ENCODE measurements at places on chromosomes 1 and 21. TPM values are rescaled to one million over a fixed set of nuclear protein-coding genes. Genes with fewer than 3 reads are reported as not detected.

Gene CNKSR1
- polyA plus RNA-seq: 4.2 TPM

Gene INSRR
- 0.70 TPM for polyA plus RNA-seq

Gene MFAP2
- 78.6 TPM for polyA plus RNA-seq

Gene HLX
- 14.9 TPM for polyA plus RNA-seq

Gene RIMKLA
- 0.89 TPM for polyA plus RNA-seq

Gene LIN28A
- not detected for polyA plus RNA-seq

Gene CRP
- polyA plus RNA-seq: not detected

Gene PYGO2
- polyA plus RNA-seq: 28.3 TPM

Gene NDUFS2
- 142 TPM for polyA plus RNA-seq

Gene BTF3L4
- 72.2 TPM for polyA plus RNA-seq

Gene HES2
- not detected for polyA plus RNA-seq

Gene HENMT1
- polyA plus RNA-seq: 21.4 TPM

Gene F11R
- polyA plus RNA-seq: 11.4 TPM

Gene LCA5L
- 1.3 TPM for polyA plus RNA-seq

Gene LCE3E
- polyA plus RNA-seq: not detected

Gene OVAAL
- 0.09 TPM for polyA plus RNA-seq

Gene PCSK9
- polyA plus RNA-seq: 3.9 TPM

Gene RPL22
- polyA plus RNA-seq: 687 TPM

Gene CLCA1
- polyA plus RNA-seq: not detected

Gene CD101
- polyA plus RNA-seq: 4.3 TPM

Gene CFHR5
- polyA plus RNA-seq: not detected

Gene ALX3
- polyA plus RNA-seq: not detected

Gene AVPR1B
- polyA plus RNA-seq: 0.24 TPM

Gene CRYAA
- polyA plus RNA-seq: not detected

Gene CXADR
- 0.51 TPM for polyA plus RNA-seq

Gene TFB2M
- 11.7 TPM for polyA plus RNA-seq

Gene ASCL5
- 0.32 TPM for polyA plus RNA-seq

Gene ETNK2
- 2.4 TPM for polyA plus RNA-seq

Gene KRTAP11-1
- polyA plus RNA-seq: not detected

Gene UTS2
- not detected for polyA plus RNA-seq

Gene AP4B1
- 28.7 TPM for polyA plus RNA-seq

Gene NBPF20
- 3.9 TPM for polyA plus RNA-seq

Gene MAP7D1
- polyA plus RNA-seq: 148 TPM

Gene DNALI1
- polyA plus RNA-seq: 8.7 TPM

Gene NBPF4
- polyA plus RNA-seq: not detected

Gene DPM3
- 23.9 TPM for polyA plus RNA-seq

Gene DNAH14
- polyA plus RNA-seq: 5.8 TPM

Gene LAX1
- 0.19 TPM for polyA plus RNA-seq

Gene FMN2
- polyA plus RNA-seq: 0.52 TPM

Gene FALEC
- polyA plus RNA-seq: 1.1 TPM

Gene RXRG
- 58.1 TPM for polyA plus RNA-seq

Gene VHLL
- not detected for polyA plus RNA-seq

Gene GJC2
- polyA plus RNA-seq: 0.48 TPM

Gene C1QA
- polyA plus RNA-seq: 22.2 TPM

Gene LDLRAD2
- polyA plus RNA-seq: 4.3 TPM

Gene CYP4B1
- polyA plus RNA-seq: not detected

Gene IVL
- not detected for polyA plus RNA-seq

Gene RIIAD1
- 0.63 TPM for polyA plus RNA-seq

Gene MUTYH
- polyA plus RNA-seq: 16.9 TPM

Gene NUF2
- polyA plus RNA-seq: 9.1 TPM

Gene NR1I3
- 0.83 TPM for polyA plus RNA-seq

Gene CFAP107
- polyA plus RNA-seq: 0.99 TPM

Gene CAPN8
- polyA plus RNA-seq: 0.57 TPM

Gene CLCA4
- polyA plus RNA-seq: not detected
